T-helper 1 cell (primary cell): ENCODE measurements at places on chromosomes 11 and 22.

DNA sequence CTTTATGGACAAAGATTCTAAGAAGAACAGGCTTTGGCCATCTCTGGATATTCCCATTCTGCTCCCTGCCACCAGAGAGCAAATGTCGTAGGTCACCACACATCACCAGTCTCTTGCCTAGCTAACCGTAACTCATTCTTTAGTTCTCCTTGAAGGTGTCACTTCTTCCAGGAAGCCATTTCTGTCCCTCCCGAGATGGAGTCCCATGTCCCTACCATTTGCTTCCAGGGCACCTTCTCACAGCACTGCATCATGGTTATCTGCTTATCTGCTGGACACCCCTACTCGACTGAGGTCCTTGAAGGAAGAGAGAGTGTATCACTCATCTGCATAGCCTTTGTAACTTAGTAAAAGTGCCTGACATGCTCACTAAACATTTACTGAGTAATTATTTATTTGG is 47.6 kb downstream of the FAM83F start:
- DNase-seq, result no peak

- DNase-seq, result no peak
These were observed 45.3 kb downstream of the EXT2 start for GRCh38 chr11:44140805-44141204.

DNA sequence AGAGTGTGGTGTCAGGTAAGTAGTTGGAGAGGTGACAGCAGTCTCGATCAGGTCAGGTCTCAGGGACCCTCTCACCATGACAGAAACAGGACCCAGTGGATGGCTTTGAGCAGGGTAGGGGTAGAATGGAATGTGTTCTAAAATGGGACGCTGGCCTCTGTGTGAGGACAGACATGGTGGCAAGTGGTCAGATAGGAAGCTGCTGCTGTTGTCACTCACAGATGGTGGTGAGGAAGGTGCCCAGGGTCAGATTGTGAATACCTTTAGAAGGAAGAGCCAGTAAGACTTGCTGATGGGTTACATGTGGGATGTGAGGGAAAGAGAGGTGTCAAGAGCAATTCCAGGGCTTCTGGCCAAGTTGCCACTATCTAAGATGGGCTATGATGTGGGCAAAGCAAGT is 596.3 kb downstream of the NTM start:
- no peak for DNase-seq

GRCh38 chr11:38005597-38005996 is 1407.6 kb upstream of the RAG2 start:
- no peak for DNase-seq

GRCh38 chr11:110345743-110346142 is 49.3 kb upstream of the RDX start:
- DNase-seq, result no peak

DNA sequence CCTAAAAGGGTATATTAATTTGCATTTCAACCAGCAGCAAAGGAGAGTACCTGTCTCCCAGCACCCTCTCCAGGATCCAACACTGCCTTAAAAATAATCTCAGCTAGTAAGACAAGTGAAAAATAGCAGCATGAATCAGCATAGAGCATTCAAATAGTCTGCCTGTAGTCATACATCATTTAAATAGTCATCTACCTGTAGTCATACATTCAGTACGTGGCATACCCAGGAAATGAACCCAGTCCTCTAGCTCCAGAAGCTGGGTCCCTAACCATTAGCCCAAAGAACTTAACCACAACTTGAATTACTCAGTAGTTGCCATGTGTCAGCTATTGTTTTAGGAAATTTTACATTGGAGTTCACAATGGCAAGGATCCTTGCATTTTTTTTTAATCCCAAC is 9.3 kb downstream of the TENM4 start:
- DNase-seq, result no peak

DNA sequence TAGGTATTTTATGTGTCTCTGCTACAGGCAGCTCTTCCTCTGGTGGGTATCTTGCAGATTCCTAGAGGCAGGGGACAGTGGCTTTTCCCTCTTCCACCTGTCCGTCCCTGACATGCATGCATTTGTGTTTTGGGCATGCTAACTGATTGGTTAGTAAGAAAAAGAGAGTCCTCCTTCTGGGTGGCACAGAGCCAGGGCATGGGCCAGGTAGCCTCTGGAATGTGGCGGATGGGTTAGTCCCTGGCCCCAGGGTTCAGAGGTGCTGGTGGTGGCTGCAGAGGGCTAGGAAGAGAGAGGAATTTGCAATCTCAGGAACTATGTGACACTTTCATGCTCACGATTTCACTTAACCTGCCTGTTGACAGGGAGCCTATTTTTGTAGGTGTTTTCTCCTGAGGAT is 5.8 kb upstream of the MS4A15 start:
- DNase-seq, result no peak

GRCh38 chr11:95682552-95682951 is 107.0 kb downstream of the FAM76B start:
- DNase-seq, result no peak

DNA sequence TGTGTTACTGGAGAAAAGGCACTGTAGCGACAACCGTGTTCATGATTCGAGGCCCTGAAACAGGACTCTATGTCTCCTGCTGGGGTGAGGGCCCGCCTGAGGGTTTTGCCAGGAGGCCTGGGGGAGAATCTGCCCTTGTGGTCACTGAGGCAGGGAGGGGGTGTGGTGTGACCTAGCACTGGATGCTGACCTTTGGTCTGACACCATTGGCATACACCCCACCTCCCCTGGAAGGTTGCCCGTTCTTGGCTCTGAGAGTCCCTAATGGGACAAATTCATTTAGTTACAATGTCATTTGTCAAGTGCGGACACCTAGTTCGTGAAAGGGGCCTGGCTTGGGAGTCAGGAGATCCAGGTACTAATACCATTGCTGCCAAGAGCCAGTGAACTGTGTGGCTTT is 29.0 kb downstream of the NECTIN1 start:
- no peak for DNase-seq

- no peak for DNase-seq
These were observed 7.6 kb downstream of the ATXN10 start for GRCh38 chr22:45678961-45679912.

DNA sequence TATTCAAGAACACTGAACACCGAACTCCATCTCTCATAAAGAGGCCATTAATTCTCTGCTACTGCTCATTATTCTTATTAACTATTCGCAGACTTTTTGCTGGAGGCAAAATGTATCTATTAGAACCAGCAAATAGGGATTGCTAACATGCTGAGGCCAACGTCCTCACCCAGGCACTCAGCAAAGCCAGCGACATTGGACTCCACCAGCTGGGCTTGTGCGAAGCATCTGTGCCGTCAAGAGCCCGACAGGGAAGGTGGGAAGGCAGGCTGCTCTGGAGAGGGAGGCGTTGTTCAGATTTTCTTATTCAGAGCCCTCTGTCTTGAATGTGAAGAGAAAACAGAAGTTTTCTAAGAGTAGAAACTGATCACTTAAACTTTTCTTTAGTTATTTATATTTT is 615.6 kb upstream of the KIRREL3 start:
- DNase-seq, result no peak

DNA sequence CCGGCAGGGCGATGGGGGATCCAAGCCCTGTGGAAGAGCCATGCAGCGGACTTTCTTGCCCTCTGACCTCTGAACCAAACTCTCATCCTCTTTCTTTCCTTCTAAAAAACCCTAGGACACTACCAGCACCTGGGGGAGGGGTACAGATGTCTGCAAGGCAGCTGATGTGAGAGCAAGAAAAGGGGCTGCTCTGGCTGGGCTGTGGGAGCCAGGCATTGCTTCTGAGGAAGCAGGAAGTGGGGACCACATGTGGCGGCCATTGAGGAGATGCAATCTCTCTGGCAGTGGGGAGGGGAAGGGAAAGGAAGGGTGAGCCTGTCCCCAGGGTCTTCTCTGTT is 36.0 kb downstream of the FAM83F start:
- DNase-seq, result no peak

GRCh38 chr11:46367244-46367915 is 14.1 kb upstream of the MDK start:
- peak; percentile 66 for DNase-seq
